Stimulated activated naive CD4-positive, alpha-beta T cell treated with Interleukin-2 at 50 U/mL for 16 hours (primary cell): ENCODE measurements at places on chromosomes 1 and 21.
A peak's percentile ranks its signal among the peaks of the same experiment; 100 is the strongest.

GRCh38 chr1:247417831-247418230 lies 1.9 kb downstream of the NLRP3 start:
- DNase-seq = no peak

- no peak for DNase-seq
Observed at GRCh38 chr1:181160998-181161870, 72.7 kb downstream of the IER5 start.

GRCh38 chr1:233735847-233736246 lies 121.9 kb downstream of the KCNK1 start:
- no peak for DNase-seq

GRCh38 chr1:72568113-72568512 lies 285.8 kb upstream of the NEGR1 start:
- no peak for DNase-seq

GRCh38 chr1:63590166-63590560 lies 3.0 kb upstream of the PGM1 start:
- DNase-seq = no peak

- DNase-seq = no peak
Observed at GRCh38 chr1:169860750-169861149, 32.9 kb downstream of the SCYL3 start.

- DNase-seq = no peak
Observed at GRCh38 chr1:239906394-239906793, 185.3 kb upstream of the FMN2 start.

GRCh38 chr1:113871597-113872113 lies at the start of gene PTPN22:
Gene PTPN22, minus strand, starts transcription at chr1:113871712.
- peak; percentile 82 for DNase-seq

DNA sequence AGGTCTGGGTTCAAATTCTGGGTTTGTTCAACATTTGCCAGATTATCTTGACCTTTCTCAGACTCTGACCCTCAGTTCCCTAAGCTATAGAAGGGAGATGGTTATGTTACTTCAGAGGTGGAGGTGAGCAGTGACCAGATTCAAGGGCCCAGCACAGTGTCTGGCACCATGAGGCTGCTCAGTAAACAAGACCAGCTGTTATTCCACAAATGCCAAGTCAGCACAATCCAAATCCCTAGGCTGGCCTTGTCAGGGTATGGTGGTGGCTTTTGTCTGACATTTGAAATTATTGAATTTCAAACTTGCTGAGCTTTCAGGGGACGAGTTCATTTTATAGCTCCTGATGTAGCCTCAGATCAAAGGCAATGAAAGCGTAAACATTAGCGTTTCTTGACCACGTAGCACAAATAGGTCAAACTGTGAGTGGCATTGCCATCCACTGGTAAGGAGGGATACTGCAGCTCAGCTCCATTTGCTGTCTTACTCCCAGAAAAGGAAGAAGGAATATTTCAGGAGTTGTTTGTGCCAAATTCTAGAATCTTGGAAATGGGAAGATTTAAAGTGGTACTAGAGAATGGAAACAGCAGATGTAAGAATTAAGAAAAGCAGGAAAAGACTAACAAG lies 94.3 kb upstream of the EDN2 start:
- DNase-seq = no peak

DNA sequence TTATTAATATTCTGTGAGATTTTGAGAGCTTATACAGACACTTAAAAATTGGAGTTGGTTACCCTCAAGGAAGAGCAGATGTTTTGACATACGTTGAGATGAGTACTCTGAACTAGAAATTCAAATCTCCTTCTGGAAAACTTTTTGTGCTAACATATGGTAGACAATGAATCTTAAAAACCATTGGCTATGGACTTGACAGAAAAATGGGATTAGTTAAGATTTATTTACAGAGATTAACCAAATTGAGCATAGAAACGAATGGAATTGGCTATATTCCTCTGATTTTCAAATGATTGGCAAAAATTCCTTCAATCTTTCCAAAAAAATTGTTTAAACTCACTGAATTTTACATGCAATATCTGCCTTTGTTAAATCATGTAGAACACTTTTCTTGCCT lies 1392.9 kb downstream of the BRINP3 start:
- no peak for DNase-seq

GRCh38 chr1:91856996-91857395 lies 29.0 kb downstream of the TGFBR3 start:
- no peak for DNase-seq

DNA sequence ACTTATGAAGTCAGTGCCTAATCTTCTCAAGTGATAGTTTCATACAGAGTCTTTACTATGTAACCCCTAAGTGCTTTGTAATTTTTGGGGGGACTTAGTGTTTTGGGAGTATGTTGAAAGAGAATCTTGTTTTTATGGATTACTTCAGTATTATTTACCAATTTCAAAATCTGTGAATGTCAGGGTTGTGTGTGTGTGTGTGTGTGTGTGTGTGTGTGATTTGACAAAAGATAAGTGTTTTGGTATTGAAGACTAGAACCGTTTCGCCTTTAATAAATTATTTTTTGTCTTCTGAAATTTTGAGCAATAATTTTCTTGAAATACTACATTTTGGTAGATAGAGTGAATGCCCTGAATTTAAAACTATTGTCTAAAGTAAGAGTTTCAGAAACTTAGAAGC lies 5.8 kb downstream of the MAGI3 start:
- DNase-seq = no peak

DNA sequence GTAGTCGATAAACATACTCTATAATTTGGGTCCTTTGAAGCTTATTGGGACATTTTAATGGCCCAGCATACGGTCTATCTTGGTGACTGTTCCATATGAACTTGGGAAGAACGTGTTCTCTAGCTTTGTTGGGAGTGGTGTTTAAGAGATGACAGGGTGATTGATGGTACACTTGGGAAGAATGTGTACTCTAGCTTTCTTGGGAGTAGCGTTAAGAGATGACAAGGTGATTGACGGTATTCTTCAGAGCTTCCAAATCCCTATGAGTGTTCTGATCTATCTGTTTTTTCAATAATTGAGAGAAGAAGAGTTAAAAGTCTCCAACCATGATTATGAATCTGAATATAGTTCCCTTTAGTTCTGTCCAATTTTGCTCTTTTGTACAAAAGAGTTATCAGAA lies 9.4 kb downstream of the NPHP4 start:
- no peak for DNase-seq

GRCh38 chr1:114669562-114670082 lies at the start of gene DENND2C:
Gene DENND2C, minus strand, starts transcription at chr1:114670049. Its CDS starts 44,065 bp downstream, at chr1:114625984.
- DNase-seq = no peak

- no peak for DNase-seq
Observed at GRCh38 chr1:2596530-2597333, 10.2 kb downstream of the PRXL2B start.

GRCh38 chr1:234212764-234213657 lies 160.2 kb upstream of the COA6 start:
- no peak for DNase-seq
